ENCODE measurements at places on chromosomes 6 and 20.

GRCh38 chr20:23048283-23049200 lies 930 bp downstream of the THBD start:
- DNase-seq, result no peak

DNA sequence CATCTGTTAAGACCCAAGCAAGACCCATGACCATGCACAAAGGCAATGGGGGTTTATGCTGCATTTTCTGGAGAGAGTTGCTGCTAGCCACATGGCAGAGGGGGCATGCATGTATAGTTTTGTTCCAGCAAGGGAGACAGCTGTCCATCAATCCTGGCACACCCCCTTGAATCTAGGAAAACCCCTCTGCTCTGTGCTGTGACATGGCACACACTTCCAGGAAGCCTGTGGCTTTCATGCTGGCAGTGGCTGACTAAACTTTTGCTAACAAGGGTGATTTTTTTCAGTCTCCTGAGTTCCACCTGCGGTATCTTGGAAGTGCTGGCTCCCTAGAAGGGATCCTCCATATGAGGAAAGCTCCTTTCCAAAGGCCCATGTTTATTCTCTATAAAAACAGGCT lies 9.1 kb upstream of the CST4 start:
- DNase-seq, result no peak

DNA sequence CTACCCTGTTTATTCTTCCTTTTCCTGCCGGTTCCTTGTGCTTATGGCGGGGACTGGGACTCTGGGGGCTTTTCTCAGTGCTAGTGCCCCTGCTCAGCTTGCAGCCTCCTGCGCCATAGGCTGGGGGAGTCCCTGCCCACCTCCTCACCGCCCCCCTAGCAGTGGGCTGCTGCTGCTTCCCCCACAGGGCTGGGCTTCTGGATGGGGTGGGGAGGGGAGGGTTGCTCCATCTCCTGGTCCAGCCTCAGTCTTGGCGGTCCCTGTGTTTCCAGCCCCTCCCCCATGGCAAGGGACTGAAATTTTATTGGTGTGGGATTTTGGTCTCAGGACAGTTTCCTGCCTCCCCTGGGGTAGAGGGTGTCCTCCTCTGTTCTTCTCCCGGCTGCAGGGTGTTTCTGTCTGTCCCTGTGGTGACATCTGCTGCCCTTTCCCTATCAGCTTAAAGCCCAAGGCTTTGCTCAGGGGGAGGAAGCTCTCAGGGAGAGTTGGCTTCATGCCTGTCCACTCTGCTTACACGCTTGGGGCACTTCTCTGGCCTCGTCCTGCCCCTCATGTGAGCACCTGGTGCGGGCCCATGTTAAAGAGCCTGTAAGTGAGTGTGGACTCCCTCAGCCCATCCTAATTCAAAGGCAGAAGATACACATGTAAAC lies 100.6 kb downstream of the HIVEP1 start:
- no peak for DNase-seq

DNA sequence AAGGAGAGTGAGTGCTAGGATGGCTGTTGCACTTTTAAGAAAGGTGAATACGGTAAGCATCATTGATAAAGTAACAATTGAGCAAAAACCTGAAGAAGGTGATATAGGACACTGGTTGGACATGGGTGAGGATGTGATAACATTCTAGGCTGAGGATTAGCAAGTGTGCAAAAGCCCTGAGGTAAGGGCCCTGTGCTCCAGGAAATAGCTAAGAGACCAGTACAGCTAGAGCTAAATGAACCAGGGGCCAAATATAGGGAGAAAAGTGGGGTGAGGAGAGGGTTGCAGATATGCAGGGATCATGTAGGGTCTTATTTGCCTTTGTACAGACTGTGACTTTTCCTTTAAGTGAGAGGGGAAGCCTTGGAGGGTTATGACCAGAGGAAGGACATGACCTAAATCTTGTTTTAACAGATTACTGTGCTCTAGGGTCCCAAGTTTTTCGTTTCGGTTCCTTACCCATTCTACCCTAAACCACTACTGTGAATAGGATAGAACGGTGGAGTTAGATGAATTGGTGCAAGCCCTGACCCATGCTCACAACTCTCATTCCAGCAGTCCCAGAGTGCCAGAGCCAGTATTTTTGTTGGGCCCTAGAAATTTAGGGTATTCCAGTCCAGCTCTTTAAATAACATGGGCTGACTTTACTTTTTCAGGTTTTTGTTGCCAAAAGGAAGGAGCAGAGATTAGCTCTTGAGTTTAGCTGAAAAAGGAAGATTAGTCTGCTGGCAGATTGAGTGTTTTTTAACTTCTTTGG lies 10.7 kb downstream of the MAPK14 start:
- no peak for DNase-seq

GRCh38 chr6:17206566-17207072 lies 74.5 kb upstream of the RBM24 start:
- no peak for DNase-seq

DNA sequence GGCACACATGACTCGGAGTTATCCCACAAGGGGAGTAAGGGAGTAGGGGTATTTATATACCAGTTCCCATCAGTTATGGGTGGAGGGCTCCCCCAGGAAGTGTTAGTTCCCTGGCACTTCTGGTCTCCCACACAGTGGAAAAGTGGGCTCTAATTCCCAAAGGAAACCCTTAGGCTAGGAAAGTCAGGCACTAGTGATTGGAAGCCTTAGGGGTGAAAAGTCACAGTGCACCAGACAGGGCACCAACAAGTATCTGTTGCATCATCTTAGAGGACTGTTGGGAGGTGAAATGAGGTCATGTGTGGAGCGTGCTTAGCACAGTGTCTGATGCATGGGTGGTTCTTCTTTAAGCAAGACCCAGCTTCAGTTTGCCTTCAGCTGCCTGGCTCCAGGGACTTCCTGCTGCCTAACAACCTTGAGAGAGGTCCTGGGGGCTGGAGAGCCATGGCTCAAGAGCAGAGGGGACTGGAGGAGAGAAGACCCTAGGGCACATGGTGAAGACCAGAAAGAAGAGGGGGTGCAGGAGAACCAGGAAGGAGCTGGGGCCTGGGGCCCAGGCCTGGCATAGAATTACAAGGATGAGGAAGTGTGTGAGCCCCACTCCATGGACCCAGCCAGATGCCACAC lies 7.5 kb upstream of the FOXP4 start:
- DNase-seq, result no peak

DNA sequence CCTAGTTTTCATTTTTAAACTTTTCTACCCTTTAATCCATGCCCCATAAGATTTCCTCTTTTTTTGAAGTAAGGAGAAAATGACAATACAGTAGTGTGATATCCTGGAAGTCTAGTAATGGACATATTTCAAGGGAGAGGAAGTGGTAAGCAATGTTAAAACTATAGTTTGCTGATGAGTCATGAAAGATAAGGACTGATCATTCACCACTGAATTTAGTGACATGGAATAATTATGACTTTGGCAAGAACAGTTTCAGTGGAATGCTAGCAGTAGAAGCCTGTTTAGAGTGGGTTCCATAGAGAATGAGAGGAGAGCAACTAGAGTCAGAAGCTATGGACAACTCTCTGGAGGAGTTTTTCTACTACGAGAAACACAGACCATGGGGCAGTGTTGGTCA lies 24.9 kb upstream of the SLC2A12 start:
- no peak for DNase-seq

DNA sequence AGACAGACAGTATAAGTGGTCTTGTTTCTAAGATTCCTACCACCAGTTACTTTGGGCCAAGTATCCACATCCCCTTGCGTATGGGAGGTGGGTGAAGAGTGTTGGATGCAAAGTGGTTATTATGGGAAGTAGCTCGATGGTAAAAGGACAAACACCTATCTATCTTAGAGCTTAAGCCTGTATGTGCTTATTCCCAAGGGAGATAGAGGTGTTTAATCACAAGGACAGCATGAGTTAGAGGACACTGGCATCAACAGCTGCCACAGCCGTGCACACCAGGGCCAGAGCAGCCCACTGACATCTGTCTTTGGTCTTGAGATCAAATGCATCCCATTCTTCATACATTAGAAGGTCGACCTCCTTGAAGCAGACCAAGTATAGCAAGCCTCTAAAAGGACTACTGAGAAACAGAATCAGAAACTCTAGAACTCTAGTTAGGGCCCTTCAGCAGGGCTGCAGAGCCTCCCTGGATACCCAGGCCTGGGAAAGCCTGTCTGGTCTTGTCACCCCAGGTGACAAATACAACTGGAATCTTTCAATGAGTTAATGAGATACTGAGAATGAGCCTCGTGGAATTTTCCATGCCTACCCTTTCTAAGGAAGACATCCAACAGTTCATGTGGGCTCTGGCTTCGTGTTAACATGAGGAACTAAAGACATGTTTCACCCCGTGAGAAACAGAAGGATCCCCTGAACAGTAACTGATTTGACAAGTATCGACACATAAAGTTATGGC lies 28.7 kb downstream of the TXNDC5 start:
- DNase-seq, result no peak

GRCh38 chr20:63651942-63652191 lies 1.4 kb downstream of the STMN3 start:
- DNase-seq, result no peak

DNA sequence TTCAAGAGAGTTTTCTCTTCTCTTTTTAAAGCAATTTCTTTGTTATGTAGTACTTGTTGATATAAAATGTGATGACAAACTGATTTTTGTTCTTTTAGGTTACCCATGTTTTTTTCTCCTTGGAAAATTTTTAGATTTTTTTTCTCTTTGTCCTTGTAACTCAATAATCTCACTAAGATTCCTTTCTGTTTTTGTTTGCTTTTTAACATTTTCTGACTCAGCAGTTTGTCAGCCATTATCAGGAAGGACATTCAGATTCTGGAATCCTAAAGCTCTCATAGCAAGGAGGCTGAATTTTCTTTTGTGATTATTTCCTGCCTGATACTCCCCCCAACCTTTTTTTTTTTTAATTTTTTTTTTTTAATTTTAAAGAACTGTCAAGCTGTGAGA lies 75.2 kb upstream of the CITED2 start:
- no peak for DNase-seq

- no peak for DNase-seq
Measured at GRCh38 chr6:14082771-14083170, 34.8 kb upstream of the CD83 start.

- no peak for DNase-seq
Measured at GRCh38 chr6:159249752-159250151, 80.6 kb downstream of the FNDC1 start.

- DNase-seq, result no peak
Measured at GRCh38 chr6:41584668-41585205, 38.6 kb downstream of the FOXP4 start.

GRCh38 chr20:22410556-22411130 lies 173.7 kb downstream of the FOXA2 start:
- DNase-seq, result no peak

- DNase-seq, result no peak
Measured at GRCh38 chr6:7919871-7920270, 9.3 kb upstream of the TXNDC5 start.

GRCh38 chr6:166852451-166852975 lies 103.8 kb downstream of the RNASET2 start:
- DNase-seq, result no peak

GRCh38 chr6:47375426-47375825 lies 65.7 kb upstream of the TNFRSF21 start:
- DNase-seq, result no peak

DNA sequence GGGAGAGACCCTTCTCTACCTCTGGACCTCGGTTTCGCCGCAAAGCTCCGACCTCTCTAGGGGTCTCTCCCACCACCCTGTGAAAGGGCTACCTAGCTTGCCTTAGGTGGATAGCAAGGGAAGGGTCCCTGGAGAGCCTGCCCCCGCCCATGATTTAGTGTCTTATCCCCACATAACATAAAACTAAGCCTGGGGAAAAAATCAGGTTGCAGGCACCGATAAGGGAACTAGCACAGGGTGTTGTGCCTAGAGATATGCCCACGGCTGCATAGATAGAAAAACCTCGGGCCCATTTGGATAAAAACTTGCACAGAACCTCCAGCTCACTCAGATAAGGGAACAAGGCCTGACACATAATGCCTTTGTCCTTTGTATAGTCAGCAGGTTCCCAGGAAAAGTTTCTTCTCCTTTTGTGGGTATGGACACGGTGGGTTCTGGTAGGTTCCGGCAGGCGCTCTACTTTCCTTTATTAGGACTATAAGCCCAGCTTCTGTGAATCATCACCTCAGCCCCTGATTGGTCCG lies 846 bp downstream of the ZSCAN31 start:
- no peak for DNase-seq

DNA sequence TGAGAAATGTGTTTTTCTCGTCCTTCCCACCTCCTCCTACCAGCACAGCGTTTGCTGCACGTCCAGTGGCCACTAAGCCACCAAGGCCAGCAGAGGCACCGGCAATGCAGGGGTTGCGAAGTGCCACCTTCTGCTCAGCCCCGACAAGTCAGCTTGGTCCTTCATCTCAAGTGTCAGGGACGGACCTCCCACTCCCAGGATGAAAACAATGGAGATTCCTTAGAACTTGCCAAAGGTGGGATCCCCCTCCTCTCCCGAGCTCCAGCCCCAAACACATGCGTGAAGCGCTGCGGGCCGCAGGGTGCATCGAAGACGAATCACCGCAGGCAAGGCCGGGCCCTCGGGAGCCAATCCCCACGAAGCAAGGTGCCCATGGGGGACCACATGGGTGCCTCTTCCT lies 60.8 kb downstream of the WDR27 start:
- DNase-seq, result no peak

- DNase-seq, result no peak
Measured at GRCh38 chr20:48459722-48460395, 367.9 kb downstream of the PREX1 start.

DNA sequence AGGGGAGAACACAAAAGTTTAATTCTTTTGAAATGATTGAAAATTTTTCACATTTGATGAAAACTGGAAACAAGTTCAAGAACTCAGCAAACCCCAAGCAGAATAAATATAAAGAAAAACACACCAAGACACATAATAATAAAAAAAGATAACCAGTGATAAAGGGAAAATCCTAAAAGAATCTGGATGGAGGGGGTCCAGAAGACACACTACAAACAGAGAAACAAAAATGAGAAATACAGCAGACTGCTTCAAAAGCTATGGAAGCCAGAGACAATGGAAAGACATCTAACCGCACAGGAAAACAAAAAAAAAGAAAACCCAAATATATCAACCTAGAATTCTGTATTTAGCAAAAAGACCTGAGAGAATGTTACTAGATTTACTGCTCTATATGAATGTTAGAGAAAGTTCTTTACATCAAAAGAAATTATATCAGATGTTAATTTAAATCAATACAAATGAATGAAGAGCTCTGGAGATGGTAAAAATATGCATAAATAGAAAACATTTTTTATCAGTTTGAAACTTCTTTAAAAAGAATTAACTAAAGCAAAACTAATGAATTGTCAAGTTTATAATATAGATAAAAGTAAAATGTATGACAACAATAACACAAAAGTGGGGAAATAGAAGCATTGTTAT lies 310.7 kb upstream of the PREP start:
- DNase-seq, result no peak

DNA sequence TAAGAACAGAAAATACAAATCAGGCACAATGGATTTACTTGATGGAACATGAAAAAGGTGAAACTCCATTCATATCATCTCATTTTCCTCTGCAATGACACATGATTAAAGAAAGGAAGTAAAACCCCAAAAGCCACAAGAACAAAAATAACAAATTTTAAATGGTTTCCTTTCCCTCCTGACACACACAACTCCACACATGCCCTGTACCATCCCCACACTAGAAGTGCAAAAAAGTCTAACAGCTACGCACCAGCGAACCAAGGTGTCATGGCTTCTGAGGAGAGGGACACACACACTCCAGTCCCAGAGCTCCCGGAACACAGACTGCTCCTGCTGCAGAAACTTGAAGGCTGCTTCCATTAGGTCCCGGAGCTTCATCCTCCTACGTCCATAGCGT lies 25.3 kb downstream of the MDN1 start:
- DNase-seq, result peak; percentile 34

GRCh38 chr6:79625746-79626145 lies 5.4 kb upstream of the SH3BGRL2 start:
- DNase-seq, result no peak

- no peak for DNase-seq
Measured at GRCh38 chr20:20327746-20328145, 40.2 kb upstream of the INSM1 start.

GRCh38 chr6:134721060-134721405 lies 228.9 kb downstream of the ALDH8A1 start:
- DNase-seq, result no peak

Data from CD4-positive, alpha-beta T cell treated with Interleukin-6 at 100 ng/mL for 8 hours (primary cell).